ENCODE measurements at places on chromosomes 2 and 18. TPM values are rescaled to one million over a fixed set of nuclear protein-coding genes. Genes with fewer than 3 reads are reported as not detected.

Gene POTEI
- total RNA-seq, result 0.06 TPM

Gene LIPG
- 123 TPM for total RNA-seq

DNA sequence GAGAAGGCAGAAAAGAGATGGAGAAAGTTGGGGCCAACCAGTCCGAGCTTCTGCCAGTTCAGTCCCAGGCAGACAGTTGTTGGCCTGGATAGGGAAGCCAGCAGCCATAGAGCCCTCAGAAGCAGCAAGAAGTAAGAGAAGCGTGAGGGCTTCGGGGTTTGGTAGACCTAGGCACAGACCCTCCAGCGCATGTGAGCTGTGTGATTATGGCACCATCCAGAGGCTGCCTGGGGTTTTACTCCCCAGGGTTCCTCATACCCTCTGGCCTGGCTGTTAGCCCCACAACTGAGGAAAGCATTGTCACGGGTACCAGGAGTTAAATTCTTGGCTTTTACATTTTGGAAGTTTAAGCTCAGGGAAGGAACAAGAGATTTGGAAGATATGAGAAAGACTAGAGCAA lies 93.7 kb upstream of the RAB6C start:
- no peak for DNase-seq

Gene ERMN
- total RNA-seq, result not detected

GRCh38 chr2:18777250-18777812 lies 188.0 kb upstream of the NT5C1B start:
- no peak for DNase-seq

Gene CRYGC
- total RNA-seq, result not detected

DNA sequence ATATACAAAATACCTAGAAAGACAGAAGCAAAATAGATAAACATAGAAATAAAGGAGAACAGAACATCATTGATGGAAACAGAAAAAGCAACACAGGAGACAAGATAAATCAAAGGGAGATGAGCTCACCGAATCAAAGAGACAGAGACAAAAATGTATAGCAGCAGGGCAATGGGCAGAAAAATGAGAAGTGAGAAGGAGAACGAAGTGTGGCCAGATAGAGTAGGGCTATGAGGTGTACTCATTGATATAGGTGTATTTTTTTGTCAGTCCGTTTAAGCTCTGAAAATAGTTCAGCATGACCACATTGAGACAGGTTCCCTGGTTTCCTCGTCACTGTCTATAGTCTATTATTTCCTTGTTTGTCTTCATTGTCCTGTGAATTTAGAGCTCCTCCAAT lies 55.1 kb downstream of the SP100 start:
- no peak for DNase-seq

Gene CNDP1
- total RNA-seq, result not detected

Gene CAVIN2
- 240 TPM for total RNA-seq

GRCh38 chr2:225824748-225825449 lies 425.4 kb downstream of the NYAP2 start:
- no peak for DNase-seq

Gene POTEC
- not detected for total RNA-seq

GRCh38 chr2:229410946-229411345 lies 139.9 kb upstream of the PID1 start:
- no peak for DNase-seq

- DNase-seq, result no peak
These were observed 323.9 kb upstream of the NRP2 start for GRCh38 chr2:205358351-205358815.

Gene KLHL29
- total RNA-seq, result 8.3 TPM

DNA sequence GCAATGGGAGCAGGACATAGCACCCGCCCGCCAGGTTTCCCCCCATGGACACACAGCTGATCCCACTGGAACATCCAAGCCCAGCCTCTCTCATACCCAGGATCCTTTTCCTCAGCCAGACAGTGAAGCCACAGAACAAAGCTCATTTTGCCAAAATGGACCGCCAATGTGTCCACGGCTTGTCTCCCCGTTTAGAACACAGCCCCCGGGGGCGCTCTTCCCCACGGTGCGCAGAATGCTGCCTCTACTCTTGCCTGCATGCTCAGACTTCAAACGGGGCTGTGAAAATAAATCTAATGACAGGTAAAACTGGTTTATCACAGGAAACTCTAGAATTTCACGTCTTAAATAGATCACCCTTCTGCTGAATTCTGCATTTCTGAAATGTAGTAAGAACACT lies 548.5 kb upstream of the ID2 start:
- no peak for DNase-seq

Gene PSMG2
- total RNA-seq, result 76.6 TPM

Gene L3MBTL4
- 0.53 TPM for total RNA-seq

Gene ALLC
- not detected for total RNA-seq

Gene LBH
- total RNA-seq, result 23.0 TPM

GRCh38 chr18:64017870-64018269 lies 48.0 kb downstream of the SERPINB8 start:
- DNase-seq, result peak; percentile 9

DNA sequence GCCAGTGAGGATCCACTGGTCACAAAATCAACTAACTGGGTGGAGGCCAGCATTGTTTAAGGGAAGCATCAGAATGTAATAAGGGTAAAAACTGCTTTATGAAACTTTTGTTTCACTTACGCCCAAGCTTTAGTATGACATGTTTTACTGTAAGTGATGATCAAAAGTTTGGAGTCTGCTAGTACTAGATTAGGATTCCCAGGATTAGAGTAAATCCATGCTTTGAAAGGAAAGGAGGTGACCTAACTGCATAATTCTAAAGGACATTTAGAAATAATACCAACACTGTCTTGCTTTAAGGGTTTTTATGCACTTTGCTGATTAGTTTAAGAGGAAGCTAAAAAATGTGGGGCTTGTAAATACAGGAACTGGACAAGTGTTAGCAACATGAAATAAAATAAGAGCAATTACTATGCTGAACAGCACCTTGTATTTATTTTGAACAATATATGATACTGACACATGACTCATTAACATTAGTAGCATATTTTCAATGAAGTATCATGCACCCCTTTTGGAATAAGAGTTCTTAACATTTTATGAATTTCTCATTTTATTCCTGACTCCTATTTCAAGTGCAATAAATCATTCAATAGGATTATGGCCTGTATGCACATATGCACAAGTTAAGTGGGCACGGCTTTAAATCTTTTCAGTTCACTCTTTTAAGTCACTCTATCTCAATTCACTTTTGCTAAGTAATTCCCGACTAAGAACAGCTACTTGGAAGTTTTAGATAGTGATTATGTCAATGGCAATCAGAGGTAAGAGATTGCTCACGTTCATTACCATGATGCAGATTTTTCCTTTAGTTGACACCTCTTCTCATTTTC lies 62.5 kb downstream of the STK39 start:
- DNase-seq, result no peak

Gene YPEL5
- total RNA-seq, result 91.5 TPM

DNA sequence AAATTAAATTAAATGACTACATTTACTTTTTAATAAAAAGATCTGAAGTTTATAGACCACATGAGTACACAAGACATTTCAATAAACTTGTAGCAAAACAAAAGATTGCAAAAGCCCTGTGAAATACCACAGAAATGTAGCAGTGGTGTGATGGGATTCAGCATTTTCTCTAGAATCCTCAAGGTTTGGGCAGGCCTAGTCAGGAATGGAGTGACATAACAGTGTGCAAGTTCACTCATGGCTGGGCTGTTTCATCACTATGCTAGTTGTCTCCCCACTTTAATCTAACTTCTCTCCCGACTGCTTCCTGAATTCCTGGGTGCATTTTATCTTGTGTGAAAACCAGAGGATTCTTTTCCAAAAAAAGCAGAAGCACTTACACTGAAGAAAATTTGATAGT lies 1089.9 kb upstream of the DDX18 start:
- no peak for DNase-seq

Gene NTSR2
- total RNA-seq, result not detected

DNA sequence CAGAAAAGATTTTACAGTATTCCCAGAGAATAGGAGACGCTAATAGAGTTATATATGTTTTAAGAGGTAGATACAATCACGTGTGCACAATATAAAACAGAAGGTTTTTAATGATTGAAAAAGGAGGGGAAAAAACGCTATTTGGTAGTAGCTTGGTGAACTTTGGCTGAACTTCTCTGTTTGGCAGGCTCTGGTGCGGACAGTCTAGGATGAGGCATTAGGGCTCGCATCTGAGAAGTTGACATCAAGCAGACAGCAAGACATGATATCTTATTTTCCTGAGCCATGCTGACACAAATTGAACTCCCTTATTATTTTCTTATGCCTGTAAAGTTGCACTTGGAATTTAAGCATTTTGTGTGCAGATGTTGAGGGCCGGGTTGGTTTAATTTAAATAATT lies 176.6 kb downstream of the EN1 start:
- no peak for DNase-seq

Gene IL1RL2
- total RNA-seq, result not detected

DNA sequence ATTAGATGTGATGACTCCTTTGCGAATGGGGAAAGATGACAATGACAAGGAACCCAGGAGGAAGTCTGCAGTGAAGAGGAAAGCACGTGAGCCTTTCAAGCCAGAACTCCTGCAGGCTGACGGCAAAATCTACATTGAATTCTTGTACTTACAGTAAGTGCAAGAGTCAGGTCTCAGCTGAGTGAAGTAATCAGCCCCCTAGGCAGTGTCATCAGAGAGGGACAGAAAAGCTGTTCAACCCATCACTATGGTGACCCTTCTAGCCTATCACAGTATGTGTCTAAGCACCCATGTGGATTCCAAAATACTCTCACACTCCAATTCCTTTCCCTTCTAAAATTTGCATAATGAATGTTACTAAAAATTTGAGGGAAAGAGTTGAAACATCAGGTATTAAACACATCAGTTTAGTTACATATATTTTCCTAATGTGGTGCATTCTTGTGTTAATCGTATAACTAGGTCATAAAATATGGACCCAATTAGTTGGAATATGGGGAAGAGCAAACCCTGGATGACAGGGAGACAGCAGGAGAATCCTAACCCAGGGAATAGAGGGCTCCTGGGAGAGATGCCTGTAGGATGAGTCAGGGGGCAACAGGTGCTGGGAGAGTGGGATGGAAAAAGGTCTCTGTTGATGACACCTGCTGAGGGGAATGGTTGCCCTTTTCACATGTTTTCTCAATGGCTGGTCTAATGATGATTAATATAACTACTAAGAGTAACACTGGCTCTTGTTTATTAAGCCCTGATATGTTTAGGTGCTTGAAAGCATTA lies 39.5 kb downstream of the VWC2L start:
- no peak for DNase-seq

Gene SCN9A
- total RNA-seq, result 9.3 TPM

- DNase-seq, result no peak
These were observed 786.8 kb downstream of the ERBB4 start for GRCh38 chr2:211751848-211752247.

- no peak for DNase-seq
These were observed 86.2 kb downstream of the UPP2 start for GRCh38 chr2:158187908-158188307.

DNA sequence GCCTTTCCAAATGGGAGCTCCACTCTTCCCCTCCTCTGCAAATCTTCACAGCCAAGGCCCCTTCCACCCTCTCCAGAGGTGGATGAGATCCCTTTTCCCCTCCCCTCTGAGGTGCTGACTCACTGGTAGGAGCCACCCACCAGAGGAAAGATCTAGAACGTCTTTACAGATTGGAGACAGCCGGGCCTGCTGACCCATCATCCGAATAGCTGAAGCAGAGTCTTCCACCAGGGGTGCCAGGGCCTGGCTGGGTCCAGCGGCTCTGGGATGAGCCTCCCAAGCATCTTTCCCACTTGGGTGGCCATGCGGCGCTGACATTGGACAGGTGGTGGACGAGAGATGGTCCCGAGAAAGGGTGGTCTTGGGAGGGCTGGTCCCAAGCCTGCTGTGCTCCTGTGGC lies 9.0 kb downstream of the ERFE start:
- DNase-seq, result no peak

- DNase-seq, result no peak
These were observed 322.1 kb downstream of the GALR1 start for GRCh38 chr18:77571743-77572142.

DNA sequence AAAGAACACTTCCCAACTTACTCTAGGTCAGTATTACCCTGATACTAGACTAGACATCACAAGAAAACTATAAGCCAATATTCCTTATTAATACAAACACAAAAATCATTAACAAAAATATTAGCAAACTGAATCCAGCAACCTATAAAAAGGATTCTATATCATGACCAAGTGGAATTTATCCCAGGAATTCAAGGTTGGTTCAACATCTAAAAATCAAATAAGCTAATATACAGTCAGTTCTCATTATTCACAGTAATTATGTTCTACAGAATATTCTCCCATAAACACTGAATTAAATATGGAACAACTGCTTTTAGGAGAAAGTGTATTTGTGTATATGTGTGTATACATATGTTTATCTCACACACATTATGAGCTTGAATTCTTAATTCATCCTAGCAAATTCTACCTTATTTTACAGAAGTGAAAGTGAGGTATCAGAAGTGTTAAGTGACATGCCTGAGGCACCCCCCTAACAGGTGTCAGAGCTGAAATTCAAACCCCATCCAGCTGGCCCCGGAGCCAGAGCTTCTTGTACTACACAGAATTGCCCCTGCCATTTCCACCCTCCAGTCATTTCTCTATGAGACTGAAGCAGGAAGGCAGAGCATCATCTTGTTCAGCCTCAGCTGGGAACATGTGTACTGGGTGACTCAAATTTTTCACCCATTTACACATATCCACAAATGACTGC lies 77.8 kb downstream of the MALT1 start:
- no peak for DNase-seq

DNA sequence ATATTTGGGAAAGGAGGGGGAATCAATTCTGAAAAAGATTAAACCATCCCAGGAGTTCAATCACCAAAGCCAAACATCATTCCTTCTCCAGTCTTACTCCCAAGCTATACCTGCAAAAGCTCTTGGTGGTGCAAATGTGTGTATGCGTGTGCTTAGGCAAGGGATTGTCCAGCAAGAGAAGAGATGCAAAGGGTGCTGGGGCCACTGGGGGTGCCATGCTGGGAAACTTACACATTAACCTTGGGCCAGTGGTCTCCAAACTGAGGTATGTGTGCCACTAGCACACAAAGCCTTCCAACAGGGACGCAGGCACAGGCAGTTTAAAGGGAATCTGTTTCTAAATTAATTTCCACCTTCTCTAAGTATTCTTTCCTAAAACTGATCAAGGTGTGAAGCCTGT lies 307.9 kb downstream of the NBAS start:
- no peak for DNase-seq

GRCh38 chr2:138771534-138771933 lies 8.7 kb downstream of the NXPH2 start:
- DNase-seq, result no peak

DNA sequence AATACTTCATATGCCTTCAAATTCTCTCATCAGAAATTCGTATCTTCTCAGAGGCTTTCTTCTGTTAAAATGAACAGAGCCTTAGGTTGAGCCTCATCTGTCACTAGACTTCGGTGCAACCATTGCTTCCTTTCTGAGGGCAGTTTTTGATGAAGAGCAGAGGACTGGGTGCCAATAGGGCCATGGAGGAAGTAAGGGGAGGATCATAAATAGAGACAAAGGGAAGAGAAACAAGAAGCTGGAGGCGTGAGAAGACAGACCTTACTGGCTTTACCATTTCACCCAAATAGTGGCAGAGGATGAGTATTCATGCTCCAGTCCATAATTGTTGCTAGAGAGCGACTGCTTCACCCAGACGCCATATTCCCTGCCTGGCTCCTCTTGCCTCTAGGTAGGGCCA lies 215.6 kb upstream of the PKDCC start:
- DNase-seq, result no peak

- no peak for DNase-seq
These were observed 359.0 kb downstream of the TSN start for GRCh38 chr2:122114421-122114820.

- no peak for DNase-seq
These were observed 3.2 kb upstream of the TTC39C start for GRCh38 chr18:24011123-24011917.

Gene GNAL
- total RNA-seq, result 0.41 TPM

Gene PCARE
- total RNA-seq, result not detected

Gene ALPP
- not detected for total RNA-seq

Gene HOXD9
- 7.6 TPM for total RNA-seq

All from glomerular endothelial cell (primary cell).